Fibroblast of pulmonary artery (primary cell): ENCODE measurements at places on chromosomes 2 and 18.

DNA sequence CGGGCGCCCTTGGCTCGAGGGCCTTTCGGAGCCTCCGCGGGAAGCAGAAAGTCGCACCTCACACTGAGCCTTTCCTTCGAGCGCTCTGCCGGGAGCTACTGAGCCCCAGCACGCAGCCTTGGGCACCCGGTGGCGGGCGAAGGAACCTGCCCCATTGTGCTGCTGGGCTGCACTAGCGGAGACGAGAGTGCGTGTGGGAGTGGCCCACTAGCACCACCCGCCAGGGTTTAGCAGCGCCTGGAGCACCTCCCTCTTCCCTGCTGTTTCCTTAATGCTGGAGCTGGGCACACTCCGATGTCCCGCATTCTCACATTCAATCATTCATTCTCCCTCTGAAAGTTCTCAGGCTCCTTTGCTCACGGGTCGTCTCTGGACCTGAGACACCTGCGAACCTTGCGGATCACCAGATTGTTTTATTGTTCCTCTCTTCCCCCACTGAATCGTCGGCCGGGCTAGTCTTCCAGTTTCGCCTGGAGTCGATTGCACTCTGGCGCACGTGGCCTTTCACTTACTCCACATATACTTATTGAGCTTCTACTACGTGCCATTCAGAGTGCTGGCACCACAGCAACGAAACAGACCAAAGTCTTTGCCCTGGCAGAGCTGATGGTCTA lies 8.5 kb upstream of the PAX3 start:
- no peak for DNase-seq

GRCh38 chr2:23269747-23270146 lies 115.2 kb upstream of the KLHL29 start:
- DNase-seq: no peak

GRCh38 chr2:48508461-48509124 lies 21.4 kb upstream of the STON1 start:
- DNase-seq: peak; percentile 86

DNA sequence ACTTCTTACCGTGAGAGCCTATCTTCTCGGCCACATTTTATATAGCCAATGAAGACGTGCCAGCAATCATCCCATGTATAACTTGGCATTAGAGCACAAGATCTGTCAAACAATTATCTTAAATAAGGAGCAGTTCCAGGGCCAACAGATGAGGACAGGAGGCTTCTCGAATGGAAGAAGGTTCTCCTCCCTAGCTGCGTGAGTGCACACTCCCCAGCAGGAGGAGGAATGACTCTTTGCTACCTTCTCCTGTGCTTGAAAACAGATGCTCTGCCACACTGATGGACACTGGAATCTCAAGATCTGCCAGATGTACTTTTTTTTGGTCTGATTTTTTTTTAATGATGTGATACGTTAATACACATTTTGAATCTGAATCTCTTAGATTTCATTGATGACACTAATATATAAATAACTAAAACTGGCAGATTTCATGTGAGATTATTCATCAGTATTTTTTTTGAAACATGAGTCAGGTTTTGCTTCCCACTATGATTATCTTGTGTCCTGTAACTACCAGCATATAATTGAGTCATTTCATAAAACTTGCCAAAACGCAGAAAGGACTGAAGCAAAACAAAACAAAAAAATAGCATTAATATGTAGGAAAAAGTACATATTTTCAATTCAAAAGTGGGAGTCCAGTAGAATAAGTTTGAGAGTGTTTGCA lies 626 bp upstream of the VIT start:
- DNase-seq: peak; percentile 54

- DNase-seq: peak; percentile 67
These were observed 146.1 kb upstream of the PID1 start for GRCh38 chr2:229417176-229417575.

- DNase-seq: no peak
These were observed 50.9 kb upstream of the KCNE4 start for GRCh38 chr2:223000872-223001796.

DNA sequence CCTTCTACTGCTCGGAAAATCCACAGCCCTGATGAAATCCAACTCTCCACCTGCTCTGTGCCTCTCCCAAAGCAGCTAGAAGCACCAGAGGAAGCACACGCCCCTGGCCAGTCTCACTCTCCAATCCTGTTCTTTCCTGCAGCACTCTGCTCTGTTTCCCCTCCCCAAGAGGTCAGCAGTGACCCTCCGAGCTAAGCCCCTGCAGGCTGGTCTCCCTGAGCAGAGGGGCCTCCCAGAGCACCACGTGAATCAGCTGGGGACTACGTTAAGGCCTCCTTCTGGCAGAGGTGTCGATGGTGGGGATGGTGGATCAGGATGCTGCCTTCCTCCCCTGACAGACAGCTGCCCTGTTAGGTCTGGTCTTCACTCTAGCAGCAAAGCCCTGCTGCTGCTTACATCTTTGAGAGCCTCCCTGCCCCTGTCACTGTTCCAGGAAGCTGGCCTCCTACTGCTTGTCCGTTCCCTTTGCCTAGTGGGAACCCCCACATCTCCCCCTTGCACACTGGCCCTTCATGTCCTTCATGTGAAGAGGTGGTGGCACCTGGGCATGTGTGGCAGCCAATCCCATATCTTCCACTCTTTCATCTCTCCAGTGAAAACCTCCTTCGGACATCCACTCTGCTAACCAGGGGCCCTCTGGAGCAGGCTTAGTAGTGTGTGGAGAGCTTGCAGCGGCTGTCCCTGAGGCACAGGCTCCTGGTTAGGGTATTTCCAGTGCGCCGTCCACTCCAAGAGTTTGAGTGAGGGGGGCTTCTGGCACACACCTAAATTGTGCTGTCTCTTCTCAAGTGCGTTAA lies 307.5 kb upstream of the HS6ST1 start:
- DNase-seq: no peak

GRCh38 chr2:72911256-72911655 lies 6.1 kb upstream of the EMX1 start:
- DNase-seq: no peak

DNA sequence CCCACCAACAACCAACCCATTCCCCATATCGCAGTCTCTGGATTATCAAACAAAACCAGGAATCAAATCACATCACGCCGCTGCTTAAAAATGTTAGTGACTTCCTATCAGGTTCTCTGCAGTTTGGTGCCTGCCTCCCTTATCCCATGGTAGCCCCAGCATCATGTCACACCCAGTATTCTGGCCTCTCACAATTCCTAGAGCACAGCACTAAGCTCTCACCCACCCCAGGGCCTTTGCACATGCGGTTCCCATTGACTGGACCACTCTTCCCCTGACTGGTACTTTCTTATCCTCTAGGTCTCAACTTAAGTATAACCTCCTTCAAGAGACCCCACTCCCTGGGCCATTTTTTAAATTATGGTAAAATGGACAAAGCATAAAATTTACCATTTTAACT lies 12.8 kb downstream of the ATP8B1 start:
- no peak for DNase-seq

DNA sequence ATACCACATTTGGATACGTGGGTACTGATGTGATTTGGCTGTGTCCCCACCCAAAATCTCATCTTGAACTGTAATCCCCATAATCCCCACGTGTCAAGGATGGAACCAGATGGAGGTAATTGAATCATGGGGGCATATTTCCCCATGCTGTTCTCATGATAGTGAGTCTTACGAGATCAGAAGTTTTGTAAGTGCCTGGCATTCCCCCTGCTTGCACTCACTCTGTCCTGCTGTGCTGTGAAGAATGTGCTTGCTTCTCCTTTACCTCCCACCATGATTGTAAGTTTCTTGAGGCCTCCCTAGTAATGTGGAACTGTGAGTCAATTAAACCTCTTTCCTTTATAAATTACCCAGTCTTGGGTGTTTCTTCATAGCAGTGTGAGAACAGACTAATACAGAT lies 70.3 kb downstream of the CHST9 start:
- DNase-seq: no peak

DNA sequence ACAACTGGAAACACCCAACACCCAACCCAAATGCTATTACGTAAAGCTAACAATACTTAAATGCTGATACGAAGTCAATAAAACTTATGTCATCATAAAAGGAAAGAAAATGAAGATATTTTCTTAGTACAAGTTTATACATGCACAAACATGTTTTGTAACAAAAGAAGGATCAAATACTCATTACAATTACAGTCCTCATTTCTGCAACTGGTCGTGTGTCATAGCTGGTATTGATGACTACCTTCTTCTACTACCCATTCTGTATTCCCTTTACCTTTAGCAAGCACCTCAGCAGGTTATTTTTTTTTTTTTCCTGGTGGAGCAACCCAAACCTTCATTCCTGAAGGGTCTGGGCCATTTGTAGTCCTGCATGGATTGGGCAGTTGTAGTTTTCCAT lies 1298.5 kb downstream of the SUCLG1 start:
- no peak for DNase-seq

DNA sequence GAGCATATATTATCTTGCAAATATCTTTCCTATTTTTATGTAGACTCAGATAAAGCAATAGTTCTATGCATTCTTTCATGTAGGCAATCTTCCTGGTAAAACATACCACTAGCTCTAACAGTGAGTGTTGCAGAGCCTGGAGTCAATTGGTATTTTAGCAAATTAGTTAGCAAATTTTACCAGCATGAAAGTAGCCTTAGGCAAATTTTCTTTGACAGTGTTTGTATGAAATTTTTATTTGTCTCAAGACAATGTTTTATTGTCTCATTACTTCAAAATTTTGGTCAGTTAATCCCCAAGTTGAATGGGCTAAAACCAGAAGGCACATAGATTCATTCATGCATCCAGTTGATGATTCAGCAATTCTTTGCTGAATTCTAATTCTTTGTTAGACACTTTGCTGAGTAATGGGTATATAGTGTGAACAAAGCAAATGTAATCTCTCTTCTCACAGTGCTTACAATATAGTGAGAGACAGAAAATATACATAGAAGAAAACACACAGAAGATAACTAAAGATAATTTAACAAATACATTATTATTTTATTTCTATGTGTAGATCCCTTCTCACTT lies 27.1 kb downstream of the SLC38A11 start:
- DNase-seq: no peak

DNA sequence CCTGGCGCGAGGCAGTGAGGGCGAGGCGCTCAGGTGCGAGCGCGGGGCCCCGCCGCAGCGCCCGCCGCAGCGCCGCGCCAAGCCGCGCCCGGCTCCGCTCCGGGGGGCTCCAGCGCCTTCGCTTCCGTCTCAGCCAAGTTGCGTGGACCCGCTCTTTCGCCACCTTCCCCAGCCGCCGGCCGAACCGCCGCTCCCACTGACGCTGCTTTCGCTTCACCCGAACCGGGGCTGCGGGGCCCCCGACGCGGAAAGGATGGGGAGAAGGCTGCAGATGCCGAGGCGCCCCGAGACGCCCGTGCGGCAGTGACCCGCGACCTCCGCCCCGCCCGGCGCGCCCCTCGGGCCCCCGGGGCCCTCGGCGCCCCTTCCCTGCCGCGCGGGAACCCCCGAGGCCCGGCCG lies 328 bp upstream of the INHBB start:
- DNase-seq: no peak

GRCh38 chr2:217293607-217294006 lies 433.7 kb upstream of the TNP1 start:
- no peak for DNase-seq

- peak; percentile 36 for DNase-seq
These were observed 49.9 kb downstream of the RAB31 start for GRCh38 chr18:9757827-9758621.

- DNase-seq: no peak
These were observed 7.4 kb upstream of the GPR17 start for GRCh38 chr2:127638361-127639110.

DNA sequence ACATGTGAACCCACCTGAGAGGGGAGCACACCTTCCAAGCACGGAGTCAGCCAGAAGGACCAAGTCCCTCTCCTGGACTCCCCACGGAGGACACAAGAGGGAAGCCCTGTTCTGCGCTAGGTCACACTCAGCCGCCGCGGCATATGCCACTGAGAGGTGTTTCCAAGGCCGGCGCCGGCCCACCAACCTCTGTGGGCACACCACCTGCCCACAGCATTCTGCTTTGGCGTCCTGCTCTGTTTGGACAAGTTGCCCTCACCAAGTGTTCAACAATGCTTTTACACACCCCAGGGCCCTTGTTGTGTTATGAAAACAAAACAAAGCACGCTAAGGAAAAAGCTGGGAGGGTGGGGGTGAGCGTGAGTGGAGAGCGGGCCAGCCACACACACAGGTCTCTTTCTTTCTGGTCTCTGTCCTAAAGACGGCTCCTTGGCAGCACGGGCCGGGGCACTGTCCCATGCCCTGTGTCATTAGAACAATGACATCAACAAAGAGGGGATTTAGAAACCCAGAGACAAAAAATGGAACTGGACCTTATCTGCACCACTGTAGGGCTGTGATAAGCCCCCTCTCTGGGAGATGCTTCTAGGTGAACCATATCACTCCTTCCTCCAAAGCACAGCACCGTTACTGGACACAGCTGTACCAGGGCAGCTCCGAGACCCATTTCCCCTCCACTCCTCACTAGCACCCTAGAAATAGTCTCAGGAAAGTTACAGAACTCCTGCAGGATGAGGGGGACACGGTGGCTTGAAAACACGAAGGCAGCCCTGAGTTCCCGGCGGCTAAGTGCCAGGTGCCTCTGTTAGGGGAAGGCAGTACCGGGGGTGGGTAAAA lies 17.0 kb downstream of the SMAD7 start:
- peak; percentile 6 for DNase-seq

DNA sequence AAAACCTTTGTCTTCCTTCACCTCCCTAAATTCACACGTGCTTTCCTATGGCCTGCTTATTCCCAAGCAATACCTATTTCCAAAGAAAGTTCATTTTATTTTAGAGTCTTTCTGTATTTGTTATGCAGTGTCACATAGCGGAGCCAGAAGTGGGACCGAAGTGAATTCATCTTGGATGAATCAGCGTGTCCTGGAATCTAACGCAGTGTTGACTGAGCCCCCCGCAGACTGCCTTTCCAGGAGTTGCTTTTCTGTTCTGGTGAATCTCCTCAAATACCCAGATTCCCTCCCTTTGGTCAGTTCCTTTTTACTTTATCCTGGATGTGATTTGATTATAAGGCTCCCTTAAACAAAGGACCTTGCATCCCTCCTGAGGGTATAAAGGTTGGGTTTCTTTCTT lies 10.8 kb downstream of the ALPP start:
- DNase-seq: peak; percentile 20

DNA sequence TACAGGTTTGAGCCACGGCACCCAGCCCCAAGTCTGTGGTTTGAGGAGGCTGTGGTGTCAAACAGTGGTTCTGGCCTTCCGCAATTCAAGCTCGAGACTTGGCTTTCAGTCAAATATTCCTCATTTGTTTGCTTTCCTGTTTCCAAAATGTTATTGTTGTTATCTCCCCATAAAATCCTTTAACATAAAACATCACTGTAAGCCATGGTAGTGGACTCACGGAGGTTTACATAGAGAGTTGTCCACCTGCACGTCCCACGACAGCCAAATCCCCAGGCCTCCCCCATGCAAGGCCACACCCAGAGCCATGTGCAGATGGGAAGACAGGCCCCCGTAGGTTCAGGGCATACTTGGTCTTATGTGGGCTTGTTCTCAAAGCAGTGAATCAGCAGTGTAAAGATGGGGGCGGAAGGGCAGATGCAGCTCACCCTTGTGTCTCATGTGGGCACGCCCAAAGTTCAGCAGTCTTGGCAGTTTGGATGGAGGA lies 18.9 kb upstream of the ST3GAL5 start:
- peak; percentile 66 for DNase-seq

GRCh38 chr2:98134172-98135005 lies 47.4 kb downstream of the VWA3B start:
- peak; percentile 7 for DNase-seq
